ENCODE measurements at places on chromosomes 13 and 19. TPM values are rescaled to one million over a fixed set of nuclear protein-coding genes. Genes with fewer than 3 reads are reported as not detected.
A peak's percentile ranks its signal among the peaks of the same experiment; 100 is the strongest.

NDUFA7 gene
- 25.6 TPM for total RNA-seq

GRCh38 chr13:50406831-50407230, 391.6 kb downstream of the KCNRG start:
- no peak for DNase-seq

RDH13 gene
- total RNA-seq = 30.5 TPM

- peak; percentile 35 for DNase-seq
These were observed 32.2 kb downstream of the ZNF136 start for GRCh38 chr19:12194827-12195731.

DNA sequence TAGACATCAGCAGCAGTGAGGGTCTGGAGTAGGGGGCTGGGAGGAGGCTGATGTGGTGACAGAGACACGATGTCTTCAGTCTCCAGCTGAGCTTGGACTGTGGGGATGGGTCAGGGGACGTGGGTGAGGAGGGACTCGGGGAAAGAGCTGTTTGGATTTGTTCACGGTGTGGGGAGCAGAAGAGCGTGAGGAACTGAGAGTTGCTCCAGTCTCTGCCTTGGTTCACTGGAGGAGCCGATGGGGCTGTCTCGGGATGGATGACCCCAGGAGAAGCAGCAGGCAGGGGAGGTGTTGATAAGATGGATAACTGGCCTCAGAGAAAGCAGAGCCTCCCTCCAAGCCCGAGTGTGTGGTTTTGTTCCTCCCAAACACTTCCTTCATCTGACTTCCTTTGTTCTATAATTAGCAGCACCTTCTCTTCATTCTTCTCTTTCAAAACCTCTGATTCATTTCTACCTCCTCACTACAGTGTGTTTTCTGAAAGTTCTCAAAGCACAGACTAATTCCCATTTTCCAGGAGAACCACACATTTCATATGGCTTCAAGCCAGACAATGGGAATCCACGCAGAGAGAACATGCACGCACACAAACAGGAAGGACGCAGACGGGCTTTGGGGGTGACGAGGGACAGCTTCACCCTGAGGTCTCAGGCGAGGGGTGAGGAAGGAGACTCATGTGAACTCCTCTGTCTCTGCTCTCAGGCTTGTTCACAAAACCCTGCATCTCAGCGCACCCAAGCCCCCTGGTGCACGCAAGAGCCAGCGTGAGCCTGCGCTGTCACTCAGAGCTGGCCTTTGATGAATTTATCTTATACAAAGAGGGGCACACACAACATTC, 18.6 kb downstream of the LAIR2 start:
- no peak for DNase-seq

CYP4F3 gene
- not detected for total RNA-seq

- DNase-seq = no peak
These were observed 763.6 kb upstream of the SLITRK6 start for GRCh38 chr13:86562866-86563265.
